ENCODE measurements at places on chromosomes 3 and 15.

GRCh38 chr15:101014921-101015841 is 96.0 kb downstream of the LRRK1 start:
- peak; percentile 86 for DNase-seq

- DNase-seq, result no peak
Observed at GRCh38 chr3:128603811-128604775, 46.5 kb downstream of the RPN1 start.

DNA sequence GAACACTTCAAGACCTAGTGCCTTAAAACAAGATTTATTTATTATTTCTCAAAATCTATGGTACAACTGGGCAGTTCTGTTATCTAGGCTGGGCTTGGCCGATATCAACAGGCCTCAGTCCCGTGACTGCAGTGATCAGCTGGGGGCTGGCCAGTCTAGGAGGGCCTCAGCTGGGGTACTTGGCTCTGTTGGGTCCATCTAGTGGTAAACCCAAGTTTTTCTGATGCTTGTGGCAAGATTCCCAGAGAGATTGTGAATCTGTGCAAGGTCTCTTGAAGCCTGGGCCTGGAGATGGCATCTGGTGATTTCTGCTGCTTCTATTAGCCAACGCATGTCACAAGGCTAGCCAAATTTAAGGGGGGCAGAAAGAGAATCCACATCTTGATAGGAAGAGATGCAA is 482.4 kb upstream of the SGO1 start:
- peak; percentile 39 for DNase-seq

DNA sequence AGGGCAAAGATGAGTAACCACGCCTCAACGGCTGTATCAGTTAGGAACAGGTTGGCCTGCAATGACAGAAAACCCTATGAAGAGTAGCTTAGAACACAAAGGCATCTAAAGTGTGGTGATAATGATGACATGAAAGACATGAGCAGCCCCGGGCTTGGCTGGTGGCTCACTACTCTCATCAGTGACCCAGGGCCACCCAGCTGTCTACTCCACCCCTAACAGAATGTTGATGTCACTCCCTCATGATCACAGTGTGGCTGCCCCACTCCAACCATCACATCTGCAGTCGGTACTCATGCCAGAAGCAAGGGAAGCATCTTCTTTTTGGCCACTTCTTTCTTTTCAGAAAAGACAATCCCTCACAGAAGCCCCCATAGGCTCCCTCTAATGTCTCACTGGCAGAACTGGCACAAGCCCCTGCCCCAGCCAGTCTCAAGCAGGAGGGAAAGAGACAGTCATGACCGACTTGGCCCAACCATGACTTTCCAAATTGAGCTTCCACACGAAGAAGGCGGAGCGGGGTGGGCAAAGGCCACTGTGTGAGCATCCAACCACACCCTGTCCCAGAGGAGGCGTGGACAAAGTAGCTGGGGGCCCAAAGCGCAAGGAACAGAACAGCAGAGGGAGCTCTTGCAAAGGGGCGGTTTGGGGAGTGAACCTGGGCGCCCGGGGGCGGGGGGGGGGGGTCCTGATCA is 72.0 kb upstream of the IQSEC1 start:
- no peak for DNase-seq

DNA sequence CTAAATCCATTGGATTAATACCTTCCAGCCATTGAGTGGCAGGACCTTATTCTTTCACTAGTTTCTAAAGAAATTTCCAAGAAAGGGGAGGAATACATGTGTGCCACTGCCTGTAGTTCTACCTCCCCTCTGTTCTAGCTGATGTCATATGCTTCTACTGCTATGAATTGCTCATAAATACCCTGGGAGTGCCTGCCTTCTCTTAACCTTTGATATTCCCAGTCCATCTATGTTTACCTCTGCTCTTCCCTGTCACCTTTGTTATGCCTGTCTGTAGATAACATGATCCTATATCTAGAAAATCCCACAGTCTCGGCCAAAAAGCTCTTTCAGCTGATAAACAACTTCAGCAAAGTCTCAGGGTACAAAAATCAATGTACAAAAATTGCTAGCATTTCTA is 486.9 kb upstream of the ARRDC4 start:
- DNase-seq, result no peak

- no peak for DNase-seq
Observed at GRCh38 chr3:10320320-10320677, 613 bp downstream of the SEC13 start.

DNA sequence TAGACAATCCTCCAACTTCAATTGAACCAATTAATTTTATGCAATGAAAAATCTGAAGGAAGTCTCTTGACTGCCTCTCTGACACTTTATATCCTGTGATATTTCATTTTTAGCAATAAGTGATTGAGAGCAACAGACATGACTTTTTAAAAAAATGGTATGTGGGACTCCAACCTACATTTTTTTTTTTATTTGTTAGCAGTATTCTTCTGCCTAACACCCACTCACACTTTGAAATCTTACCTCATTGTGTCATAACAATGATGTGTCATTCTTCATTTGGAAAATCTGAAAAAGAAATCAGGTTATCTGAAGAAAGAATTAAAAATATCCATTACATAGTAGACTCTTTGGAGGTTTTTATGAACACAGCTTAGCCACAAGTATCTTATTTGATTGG is 541.3 kb upstream of the KCNMB2 start:
- no peak for DNase-seq

- DNase-seq, result no peak
Observed at GRCh38 chr3:197259096-197259495, 39.3 kb downstream of the DLG1 start.

All from head of caudate nucleus (tissue), 42 donors.